ENCODE measurements at places on chromosomes 11 and 22.

DNA sequence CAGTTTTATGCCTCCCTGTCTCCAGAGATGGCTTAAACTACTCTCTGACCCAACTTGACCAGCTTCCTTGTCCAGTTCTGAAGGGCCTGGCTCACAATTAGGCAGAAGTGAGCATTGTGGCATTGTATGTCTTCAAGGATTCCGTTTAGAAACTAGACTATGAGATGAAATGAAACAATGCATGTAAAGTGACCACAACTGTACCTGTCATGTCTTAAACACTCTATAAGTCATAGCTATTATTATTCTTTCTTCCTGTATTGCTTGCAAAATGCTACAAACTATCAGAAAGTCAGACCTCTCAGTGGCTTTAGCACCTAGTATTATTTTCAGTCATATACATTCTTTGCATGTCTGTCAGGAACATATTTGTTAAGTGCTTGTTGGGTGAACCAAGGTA, 127.9 kb upstream of the MTMR2 start:
- no peak for DNase-seq

DNA sequence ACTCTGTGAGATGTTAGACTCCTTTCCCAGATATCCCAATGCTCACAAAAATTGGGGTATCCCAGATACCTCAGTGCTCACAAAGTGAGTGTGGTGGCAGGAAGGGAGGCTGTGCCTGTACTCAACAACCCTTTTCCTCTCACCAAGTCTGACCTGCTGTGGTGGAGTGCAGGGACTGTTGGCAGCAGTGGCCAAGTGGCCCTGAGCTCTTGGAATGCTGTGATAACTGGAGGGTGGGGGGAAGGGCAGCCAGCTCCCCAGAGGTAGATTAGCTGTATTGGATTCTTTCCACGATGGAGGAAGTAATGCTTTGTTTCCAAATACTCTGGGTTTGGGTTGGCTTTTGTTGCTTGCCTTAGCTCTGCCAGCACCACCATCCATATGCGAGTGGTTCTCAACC, 46.0 kb upstream of the OR9Q1 start:
- no peak for DNase-seq

- DNase-seq: no peak
Measured at GRCh38 chr22:44305888-44306287, 6.9 kb downstream of the SHISAL1 start.

DNA sequence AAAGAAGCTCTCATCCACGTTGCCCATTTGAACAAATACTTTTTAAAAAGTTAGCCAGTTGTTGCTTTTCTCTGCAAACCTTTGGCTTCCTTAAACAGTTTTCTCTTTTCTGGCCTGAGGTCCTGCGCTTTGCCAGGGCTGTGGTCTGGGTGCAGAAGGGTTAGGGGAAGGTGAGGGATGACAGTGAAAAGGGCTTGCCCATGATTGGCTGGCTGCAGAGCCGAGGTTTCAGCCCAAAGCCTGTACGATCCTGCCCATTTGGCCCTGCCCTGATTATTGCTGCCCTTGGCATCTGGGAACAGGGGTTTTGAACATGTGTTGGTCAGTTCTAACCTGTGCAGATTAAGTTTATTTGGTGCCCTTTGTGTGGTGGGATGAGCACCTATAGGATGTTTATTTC, 1.5 kb downstream of the INCENP start:
- DNase-seq: no peak

- no peak for DNase-seq
Measured at GRCh38 chr11:16280256-16280682, 76.1 kb downstream of the SOX6 start.
